ENCODE measurements at places on chromosomes 12 and 14. TPM values are rescaled to one million over a fixed set of nuclear protein-coding genes. Genes with fewer than 3 reads are reported as not detected.

Gene CCDC88C
- total RNA-seq: 74.1 TPM

Gene REP15
- not detected for total RNA-seq

Gene CCDC177
- not detected for total RNA-seq

- no peak for DNase-seq
These were observed 17.6 kb upstream of the ELK3 start for GRCh38 chr12:96176575-96176974.

DNA sequence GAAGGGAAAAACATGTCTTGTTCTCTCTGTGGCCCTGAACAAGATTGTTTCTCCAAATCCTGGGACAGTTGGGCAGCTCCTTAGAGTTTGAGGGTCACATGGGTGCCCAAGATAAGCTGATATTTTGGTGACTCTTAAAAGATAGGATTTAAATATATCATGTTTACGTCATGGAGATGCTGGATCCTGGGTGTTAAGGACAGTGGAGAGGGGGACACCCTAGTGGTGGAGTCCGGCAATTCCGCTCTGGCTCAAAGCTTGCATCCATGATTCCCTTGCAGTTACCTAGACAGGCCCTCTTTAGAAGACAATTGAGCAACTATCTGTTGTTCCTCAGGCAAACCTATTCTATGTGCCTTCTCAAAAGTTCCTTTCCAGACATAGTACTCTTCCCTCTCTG, 101.8 kb downstream of the CMKLR1 start:
- no peak for DNase-seq

DNA sequence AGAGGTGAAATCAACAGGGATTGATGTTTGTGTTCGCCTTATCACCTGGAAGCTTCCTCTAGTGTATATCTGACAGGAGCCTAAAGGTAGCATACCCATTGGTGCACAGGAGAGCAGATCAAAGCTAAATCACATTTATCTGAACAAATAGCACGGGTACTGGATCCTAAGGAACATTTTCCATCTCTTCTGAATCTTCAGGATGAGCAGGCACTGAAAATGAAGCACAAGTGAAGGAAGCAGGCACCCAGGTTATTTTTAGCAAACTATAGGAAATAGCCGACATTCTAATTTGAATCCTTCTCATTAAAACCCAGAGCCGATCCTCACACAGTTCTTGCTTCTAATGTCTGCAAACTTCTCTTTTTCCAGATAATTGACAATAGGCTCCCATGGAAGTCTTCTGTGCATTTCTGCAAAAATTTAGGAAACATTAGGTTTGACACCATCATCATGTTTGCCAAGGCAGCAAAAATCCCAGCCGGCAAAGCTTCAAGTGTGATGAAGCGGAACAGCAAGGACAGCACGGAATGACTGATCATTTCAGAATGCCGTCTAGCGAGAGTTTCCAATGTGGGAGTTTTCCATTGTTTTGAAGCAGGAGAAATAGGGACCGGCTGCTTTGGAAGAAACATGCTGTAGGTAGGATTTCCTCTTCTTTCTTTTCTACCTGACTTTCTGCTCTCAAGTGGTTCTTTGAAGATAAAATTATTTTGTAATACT, 24.3 kb upstream of the RGS6 start:
- no peak for DNase-seq

Measured in CD8-positive, alpha-beta memory T cell (primary cell).